CD4-positive, alpha-beta T cell (primary cell): ENCODE measurements at places on chromosomes 12 and 14.

- DNase-seq, result no peak
Observed at GRCh38 chr14:35708062-35708461, 101.0 kb downstream of the RALGAPA1 start.

GRCh38 chr14:103160321-103161053 lies 37.2 kb downstream of the TNFAIP2 start:
- DNase-seq, result no peak

DNA sequence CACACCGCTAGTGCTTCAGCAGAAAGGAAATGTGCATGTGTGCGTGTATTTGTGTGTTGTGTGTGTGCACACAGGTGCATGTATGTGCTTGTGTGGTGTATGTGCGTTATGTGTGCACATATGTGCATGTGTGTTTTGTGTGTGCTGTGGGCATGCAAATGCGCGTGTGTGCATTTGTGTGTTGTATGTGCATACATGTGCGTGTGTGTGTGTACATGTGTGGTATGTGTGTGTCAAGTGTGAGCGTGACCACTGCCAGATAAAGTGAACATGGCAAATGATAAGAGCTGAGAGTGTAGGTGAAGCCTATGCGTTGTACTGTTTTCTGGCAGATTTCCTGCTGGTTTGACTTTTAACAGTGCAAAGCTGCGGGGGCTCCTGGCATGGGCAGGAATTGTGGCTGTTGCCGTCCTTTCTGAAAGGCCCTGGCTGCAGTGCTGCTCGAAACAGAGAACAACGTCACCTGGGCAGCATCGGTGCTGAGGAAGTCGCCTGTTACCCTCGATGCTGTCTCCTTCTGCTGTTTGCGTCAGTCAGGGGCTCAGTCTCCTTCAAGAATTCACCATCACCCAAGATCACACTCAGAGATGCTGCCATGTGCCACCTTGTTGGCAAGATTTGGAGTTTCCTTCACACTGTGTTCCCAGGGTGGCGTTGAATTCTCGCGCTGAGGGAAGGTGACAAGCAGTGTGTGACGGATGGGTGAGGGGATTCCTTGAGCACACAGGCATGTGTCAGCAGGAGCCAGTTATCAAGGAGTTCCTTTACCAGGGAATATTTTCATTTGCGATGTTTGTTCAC lies 56.1 kb downstream of the ADGRD1 start:
- no peak for DNase-seq

- no peak for DNase-seq
Observed at GRCh38 chr14:86003998-86004397, 474.1 kb downstream of the FLRT2 start.

DNA sequence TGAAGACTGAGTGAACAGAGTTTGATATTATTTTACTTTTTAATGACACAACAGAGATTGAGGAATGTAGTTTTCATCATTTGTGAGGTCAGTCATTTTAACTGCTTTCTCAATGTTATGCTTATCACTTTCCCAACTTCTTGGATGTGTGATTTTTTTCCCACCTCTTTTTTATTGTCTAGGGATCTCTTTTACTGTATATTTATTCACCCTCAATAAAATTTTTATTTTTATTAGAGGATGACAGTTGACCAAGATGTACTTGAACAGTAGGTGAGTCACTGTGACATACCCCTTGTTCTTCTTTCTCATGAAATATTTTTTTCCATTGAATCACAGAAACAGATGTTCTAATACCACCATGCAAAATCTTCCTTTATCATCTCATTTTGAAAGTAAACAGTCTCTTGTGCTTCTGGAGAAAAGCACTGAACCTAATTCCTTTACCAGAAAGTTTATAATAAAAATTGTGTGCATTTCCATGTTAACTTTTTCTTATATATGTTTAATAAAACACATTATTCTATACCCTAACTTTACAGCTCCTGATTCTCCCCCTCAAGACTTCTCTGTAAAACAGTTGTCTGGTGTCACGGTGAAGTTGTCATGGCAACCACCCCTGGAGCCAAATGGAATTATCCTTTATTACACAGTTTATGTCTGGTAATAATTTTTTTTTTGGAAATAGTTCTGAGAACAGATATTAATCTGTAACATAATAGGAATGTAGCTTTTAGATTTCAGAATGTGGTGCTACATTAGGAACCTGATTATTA lies 65.9 kb downstream of the PTPRQ start:
- DNase-seq, result no peak

DNA sequence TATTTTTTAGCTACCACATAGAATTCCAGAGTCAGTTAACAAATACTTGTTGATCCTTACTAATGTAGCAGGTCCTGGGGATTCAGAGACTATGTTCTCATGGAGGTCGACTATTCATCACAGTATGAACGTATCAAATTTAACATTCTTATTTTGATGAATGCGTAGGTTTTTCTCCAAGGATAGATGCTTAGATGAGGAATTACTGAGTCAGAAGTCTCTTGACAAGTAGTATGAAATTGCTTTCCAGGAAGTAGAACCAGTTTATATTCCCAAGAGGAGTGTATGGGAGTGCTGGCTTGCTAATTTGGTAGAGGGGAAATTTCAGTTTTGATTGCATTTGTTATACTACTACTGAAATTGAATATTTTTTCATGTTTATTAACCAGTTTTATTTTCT lies 42.8 kb upstream of the CRADD start:
- no peak for DNase-seq

- no peak for DNase-seq
Observed at GRCh38 chr14:70934502-70935134, 27.4 kb downstream of the PCNX1 start.

- no peak for DNase-seq
Observed at GRCh38 chr12:58367041-58367440, 425.7 kb downstream of the ATP23 start.

DNA sequence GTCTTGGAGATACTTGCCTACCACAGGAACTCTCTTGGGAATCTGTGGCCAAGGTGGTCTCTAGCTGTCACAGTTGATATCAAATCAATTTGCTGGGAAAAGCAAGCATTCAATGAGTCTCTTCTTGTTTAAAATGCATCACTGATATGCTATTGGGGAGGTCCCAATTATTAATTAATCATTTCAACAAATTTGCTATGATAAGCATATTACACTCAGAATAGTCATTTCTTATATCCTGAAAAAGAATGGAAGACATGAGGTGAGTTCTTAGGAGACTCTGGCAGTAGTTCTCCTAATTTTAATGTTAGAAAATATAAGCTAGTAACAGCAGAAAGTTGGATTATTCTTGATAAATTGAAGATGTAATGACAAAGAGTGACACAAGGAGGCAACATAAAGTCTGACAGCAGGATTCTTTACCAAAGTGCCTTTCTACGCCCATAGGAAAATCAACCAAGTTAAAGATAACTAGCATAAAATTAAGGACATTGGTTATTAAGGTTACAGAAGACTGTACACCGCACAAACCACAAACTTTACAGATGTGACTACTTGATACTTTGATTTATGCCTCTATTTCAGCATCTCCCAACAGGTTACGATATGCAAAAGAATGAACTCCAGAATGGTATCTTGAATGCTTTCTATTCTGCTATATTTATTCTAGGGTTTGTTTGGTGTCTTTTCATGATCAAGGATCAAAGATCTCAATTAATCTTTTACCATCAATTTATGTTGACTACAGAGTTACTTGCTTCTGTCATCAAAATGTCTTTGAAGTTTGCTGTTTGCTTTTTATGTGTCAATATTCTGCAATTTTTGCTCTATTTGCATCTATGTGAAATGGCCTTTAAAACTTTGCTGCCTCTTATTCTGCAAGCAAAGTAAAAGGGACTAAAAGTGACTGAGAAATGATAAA lies 349.6 kb upstream of the CLEC14A start:
- no peak for DNase-seq

GRCh38 chr14:49766839-49767238 lies 1.1 kb upstream of the KLHDC2 start:
- DNase-seq, result no peak

- no peak for DNase-seq
Observed at GRCh38 chr12:62893276-62893675, 41.7 kb downstream of the PPM1H start.

- DNase-seq, result no peak
Observed at GRCh38 chr12:92753976-92754885, 51.4 kb downstream of the PLEKHG7 start.

GRCh38 chr12:88272456-88272855 lies 130.3 kb downstream of the TMTC3 start:
- no peak for DNase-seq

- no peak for DNase-seq
Observed at GRCh38 chr12:123787466-123787865, 25.4 kb downstream of the DNAH10 start.

DNA sequence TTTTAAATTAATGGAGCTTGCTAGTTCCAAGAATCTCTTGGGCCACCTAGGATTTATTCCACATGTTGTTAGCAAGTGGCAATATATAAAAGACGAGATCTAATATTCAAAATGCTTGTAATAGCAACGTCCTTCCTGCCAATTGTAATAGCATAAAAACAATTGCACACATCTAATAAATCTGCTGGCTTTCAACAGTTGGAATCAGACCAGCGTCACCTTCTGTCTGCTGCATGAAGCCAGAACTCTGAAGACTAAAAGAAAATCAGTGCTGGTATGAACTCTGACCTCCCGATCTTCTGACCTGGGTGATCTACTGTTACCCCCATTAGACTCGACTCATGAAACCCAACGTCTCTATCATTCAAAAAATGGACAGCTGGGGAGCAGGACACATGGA lies 100.6 kb downstream of the DIO2 start:
- DNase-seq, result no peak
